Activated naive CD4-positive, alpha-beta T cell treated with anti-CD3 and anti-CD28 coated beads, Interleukin-2, amount 10 ng/mL, durations not matched to agents 7 days and 5 days (primary cell): ENCODE measurements at places on chromosomes 7 and 10.

- no peak for DNase-seq
Measured at GRCh38 chr10:52770904-52771303, 1.7 kb downstream of the MBL2 start.

GRCh38 chr10:74189999-74190421 lies 39.0 kb downstream of the ADK start:
- DNase-seq: peak; percentile 41

GRCh38 chr10:79982861-79983260 lies 34.0 kb upstream of the SFTPD start:
- DNase-seq: no peak

GRCh38 chr7:45064047-45064725 lies 24.6 kb downstream of the NACAD start:
- DNase-seq: no peak

DNA sequence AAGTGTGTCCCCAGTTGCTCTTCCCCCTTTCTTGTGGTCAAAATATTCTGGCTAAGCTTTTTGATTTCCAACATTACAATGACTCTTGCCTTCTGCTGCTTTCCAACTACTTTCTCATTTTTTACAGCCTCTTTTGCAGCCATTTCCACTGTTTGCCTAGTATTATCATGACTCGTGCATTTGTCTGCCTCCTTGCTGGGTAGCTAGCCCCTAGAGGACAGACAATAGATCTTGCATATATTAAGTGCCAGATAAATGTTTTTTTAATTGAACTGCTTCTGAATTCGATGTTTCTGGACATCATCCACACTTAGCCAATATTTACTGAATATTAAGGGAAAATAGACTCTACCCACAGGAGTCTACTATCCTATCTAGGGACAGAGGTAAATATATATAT lies 124.5 kb downstream of the POU6F2 start:
- no peak for DNase-seq

- DNase-seq: no peak
Measured at GRCh38 chr10:103111031-103111917, 81.8 kb downstream of the NT5C2 start.

- DNase-seq: peak; percentile 25
Measured at GRCh38 chr10:932589-932988, 1.1 kb upstream of the LARP4B start.

DNA sequence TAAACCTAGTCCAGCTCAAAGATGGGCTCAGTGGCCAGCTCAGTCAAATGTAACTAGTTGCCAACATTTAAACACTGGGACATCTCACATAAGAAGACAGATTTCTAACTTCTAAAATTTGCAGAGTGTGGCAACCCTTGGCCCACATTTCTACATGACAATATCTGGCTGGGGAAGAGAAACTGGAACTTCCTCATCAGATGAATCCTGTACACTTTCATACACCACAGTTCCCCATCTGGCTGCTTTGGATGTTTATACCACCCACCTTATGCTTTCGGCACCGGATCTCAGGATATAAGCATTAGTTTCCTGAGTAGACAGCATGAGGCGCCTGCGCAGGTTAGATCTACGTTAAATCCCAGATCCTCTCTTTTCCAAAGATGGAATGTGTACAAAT lies 199.3 kb downstream of the PRKG1 start:
- DNase-seq: no peak

GRCh38 chr7:73705551-73705920 lies 13.9 kb downstream of the STX1A start:
- DNase-seq: no peak

GRCh38 chr10:82882722-82883121 lies 1007.7 kb downstream of the NRG3 start:
- DNase-seq: no peak

GRCh38 chr10:131698232-131698631 lies 202.6 kb upstream of the PPP2R2D start:
- DNase-seq: no peak

DNA sequence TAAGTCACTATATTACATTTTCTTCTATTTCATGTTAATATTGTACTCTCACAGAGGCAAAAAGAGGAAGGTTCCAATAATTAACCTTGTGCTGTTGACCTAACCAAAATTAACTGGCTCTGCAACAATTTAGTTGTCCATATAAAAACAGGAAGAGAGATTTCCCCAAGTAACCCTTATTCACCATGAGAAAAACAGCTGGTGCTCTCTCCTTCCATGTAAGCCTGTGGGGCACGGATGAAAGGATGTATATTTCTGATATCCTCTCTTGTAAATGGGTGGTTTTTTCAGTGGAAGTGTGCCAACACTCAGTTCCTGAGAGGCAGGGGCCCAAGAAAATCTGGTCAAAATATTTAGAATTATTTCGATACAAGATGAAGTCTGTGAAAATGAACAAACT lies 358.1 kb downstream of the CRPPA start:
- DNase-seq: no peak

DNA sequence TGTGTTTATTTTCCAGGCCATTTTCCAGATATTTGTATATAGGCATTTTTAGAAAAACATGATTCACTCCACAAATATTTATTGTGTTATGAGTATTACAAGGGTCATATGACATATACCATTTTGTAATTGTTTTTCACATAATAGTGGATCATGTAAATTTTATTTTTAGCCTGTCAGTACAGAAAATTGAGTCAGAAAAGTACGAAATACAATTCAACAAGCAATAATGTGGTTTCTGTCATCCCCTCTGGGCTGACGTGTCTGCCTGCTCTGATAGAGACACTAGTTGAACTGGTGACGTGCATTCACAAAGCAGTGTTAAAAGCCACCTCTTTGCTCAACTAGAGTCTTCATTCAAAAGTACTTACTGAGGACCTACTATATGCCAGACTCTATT lies 97.9 kb upstream of the STEAP1B start:
- DNase-seq: no peak

DNA sequence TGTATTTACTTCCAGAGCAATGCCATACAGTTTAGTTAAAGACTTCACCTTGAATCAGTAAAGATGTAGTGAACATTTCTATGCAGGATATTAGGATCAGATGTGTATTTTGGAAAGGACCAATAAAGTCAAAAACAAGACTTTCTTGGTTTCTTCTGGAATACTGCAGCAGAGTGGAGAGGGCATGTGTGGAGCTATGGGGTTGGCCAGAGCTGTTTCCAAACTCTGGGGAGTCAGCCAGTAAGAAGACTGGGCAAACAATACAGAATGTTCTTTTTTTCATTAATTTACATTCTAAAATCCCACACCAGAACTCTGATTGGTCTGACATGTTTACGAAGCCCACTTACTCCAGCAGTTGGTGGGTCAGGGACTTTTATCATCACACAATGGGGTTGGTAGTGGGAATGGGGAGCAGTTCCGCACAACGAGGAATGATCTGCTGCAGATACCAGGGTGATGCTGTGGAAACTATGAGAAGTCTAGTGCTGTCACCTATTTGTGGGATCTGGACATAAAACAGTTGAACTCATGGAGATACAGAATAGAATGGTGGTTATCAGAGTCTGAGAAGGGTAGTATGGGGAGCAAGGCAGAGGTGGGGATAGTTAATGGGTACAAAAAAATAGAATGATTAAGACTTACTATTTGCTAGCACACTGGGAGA lies 267.7 kb downstream of the MALRD1 start:
- DNase-seq: no peak

DNA sequence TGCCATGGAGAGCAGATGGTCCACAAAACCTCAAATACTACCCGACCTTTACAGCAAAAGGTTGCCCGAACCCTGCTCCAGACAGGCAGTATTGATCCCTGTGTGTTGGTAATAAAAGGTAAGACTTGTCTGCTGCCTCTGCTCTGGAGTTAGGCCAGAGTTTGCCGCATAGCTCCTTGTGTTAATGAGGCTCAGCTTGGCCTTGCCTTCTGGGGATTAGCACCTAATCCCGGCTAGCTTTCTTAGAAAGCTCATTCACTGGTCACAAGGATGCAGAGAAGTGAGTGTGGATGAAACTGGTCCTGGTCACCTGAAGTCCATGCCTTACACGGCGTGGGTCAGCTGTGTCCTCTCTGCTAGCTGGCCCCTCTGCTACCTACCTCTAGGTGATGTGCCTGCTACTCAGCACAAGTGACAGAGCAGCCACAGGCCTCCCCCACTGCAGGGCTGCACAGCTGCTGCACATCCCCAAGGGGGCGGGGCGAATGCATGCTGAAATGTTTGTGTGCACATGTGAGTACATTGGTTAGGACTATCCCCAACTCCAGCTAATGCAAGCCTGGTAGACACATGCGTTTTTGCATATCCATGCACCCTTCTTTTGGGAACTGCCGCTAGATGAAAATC lies 31.7 kb upstream of the SYPL1 start:
- no peak for DNase-seq

DNA sequence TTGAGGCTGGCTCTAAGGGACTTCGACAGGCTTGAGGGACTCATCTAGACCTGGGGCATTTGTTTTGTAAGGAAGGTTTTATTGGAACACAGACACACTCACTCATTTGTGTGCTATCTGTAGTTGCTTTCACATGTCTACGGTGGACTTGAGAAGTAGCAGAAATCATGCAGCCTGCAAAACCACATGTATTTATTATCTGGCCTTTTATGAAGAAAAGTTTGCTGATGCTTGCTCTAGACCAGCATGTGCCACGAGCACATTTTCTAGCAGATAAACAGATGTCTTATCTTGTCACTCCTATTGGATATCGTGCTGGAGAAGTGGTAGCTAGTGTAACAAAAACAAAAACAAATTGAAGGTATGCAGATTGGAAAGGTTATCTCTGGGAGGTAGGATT lies 9.8 kb downstream of the UPP1 start:
- DNase-seq: no peak

DNA sequence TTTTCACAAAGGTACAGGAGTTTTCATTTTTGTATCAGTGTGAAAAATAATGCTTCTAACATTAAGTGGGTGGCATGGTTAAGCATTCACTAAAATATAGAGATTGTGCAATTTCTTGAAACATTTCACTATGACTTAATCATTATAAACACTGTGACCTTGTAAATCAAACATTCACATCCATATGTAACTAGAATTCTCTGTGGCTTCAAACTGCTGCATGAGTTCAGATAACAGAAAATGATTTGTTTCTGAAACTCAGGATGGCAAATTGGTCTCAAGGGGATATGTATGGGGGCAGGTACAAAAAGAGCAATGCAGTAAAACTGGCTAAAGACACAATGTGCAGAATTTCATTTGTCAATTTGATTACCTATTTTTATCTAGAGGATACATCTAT lies 3.8 kb downstream of the FAM133B start:
- DNase-seq: no peak

- no peak for DNase-seq
Measured at GRCh38 chr10:112842832-112843360, 107.2 kb upstream of the TCF7L2 start.

GRCh38 chr10:70575874-70576802 lies 26.4 kb downstream of the PRF1 start:
- no peak for DNase-seq

GRCh38 chr7:139753693-139754111 lies 24.1 kb downstream of the HIPK2 start:
- no peak for DNase-seq

DNA sequence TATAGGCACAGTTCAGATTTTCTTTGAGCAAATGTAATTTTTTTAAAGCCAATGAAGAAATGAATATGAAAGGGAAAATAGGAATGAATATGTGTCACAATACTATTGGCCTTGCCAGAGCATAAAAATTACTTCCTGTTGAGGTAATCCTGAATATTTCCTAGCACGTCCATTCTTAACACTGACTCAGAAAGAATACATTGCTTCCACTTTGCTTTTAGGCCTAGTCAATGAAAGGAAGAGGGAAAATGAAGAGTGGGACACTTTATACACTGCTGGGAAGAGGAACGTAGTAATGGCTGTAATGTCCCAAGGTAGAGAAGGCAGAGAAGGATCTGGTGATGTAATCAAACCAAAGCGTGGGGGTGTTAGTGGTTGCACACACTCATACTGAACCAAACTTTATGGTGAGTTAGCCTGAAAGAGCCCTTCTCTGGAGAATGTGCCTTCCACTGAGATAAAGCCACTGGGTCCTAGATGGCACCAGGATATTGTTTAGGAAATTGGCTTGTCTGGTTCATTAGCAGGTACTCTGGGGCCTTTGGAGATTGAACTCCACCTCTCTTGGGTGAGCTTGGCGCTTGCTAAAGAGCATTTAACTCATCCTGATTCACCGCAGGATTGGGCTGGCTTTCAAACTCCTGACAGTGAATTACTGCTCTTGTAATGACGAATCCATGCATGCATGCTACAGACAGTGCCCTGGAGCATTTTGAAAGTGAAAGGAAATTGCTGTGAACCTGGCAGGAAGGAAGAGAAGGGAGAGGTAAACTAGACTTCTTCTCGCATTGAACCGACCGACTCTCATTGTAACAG lies 254.9 kb downstream of the KIAA1217 start:
- DNase-seq: peak; percentile 26

- DNase-seq: no peak
Measured at GRCh38 chr7:43872406-43873110, 3.2 kb upstream of the MRPS24 start.

DNA sequence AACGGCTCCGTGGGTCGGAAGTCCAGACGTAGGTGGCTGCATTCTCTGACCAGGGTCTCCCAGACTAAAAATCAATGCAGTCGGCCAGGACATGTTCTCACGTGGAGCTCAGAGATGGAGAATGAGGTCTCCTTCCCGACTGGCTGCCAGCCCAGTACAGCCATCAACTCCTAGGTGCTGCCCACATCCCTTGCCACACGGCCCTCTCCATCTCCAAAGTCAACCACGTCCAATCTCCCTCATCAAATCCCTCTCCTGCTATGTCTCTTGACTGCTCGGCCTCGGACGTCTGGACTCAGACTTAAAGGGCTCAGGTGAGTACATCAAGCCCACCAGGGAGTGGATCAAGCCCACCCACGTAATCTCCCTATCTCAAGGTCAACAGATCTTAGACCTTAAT lies 6.9 kb downstream of the MAD1L1 start:
- no peak for DNase-seq

DNA sequence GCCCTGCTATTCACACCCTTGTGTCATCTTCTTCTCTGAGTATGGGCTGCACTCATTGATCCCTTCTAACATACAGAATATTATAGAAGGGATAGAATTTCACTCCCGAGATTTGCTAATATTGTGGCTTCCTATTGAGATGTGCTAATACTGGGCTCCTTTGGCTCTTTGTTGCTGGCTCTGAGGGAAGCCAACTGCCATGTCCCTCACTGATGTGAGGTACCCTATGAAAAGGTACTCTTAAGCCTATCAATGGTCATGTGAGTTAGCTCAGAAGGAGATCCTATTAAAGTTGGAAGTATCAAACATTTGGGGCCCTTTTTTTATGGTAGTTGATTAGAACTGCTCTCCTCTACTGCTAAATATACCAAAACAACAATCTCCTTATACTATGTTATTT lies 665.2 kb upstream of the ZWINT start:
- DNase-seq: no peak

DNA sequence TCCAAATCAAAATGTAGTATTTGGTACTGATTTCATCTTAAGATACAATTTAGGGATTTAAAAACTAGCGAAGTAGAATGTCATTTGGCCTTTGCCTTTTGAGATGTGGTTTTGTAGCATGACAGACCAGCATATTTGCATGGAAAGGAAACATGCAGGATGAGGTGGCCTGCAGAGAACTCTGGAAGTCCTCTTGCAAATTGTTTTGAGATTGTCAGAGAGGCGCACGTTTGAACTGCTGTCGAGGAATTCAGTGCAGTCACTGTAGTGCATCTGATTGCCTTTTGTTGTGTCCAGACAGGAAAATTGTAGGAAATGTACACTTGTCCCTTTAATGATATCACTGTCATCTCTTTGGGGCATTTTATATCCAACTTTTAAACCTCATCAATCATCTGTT lies 136.7 kb downstream of the CELF2 start:
- no peak for DNase-seq
